ENCODE measurements at places on chromosomes 6 and 20. TPM values are rescaled to one million over a fixed set of nuclear protein-coding genes. Genes with fewer than 3 reads are reported as not detected.

- no peak for DNase-seq
Measured at GRCh38 chr20:53718142-53719021, 124.7 kb upstream of the ZNF217 start.

- no peak for DNase-seq
Measured at GRCh38 chr6:36104836-36105235, 25.5 kb upstream of the MAPK13 start.

- DNase-seq: no peak
Measured at GRCh38 chr20:63337786-63338420, 23.2 kb downstream of the CHRNA4 start.

DNA sequence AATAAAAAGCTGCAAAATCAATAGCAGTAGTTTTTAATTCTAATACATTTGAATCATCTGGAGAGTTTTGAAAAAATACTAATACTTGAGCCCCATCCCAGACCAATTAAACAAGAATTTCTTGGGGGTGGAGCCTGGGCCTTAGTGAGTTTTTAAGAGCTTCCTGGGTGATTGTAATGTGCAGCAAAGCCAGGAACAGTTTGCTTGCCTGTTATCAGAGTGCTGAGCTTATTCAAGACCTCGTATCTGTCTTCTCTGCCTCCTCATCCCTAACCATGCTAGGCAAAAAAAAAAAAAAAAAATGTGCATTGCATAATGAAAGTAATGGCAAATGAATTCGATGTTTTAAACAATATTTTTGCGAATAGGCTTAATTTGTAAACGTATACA is 36.4 kb upstream of the MYB start:
- DNase-seq: no peak

GRCh38 chr6:85135376-85136094 is 314.3 kb upstream of the NT5E start:
- no peak for DNase-seq

DNA sequence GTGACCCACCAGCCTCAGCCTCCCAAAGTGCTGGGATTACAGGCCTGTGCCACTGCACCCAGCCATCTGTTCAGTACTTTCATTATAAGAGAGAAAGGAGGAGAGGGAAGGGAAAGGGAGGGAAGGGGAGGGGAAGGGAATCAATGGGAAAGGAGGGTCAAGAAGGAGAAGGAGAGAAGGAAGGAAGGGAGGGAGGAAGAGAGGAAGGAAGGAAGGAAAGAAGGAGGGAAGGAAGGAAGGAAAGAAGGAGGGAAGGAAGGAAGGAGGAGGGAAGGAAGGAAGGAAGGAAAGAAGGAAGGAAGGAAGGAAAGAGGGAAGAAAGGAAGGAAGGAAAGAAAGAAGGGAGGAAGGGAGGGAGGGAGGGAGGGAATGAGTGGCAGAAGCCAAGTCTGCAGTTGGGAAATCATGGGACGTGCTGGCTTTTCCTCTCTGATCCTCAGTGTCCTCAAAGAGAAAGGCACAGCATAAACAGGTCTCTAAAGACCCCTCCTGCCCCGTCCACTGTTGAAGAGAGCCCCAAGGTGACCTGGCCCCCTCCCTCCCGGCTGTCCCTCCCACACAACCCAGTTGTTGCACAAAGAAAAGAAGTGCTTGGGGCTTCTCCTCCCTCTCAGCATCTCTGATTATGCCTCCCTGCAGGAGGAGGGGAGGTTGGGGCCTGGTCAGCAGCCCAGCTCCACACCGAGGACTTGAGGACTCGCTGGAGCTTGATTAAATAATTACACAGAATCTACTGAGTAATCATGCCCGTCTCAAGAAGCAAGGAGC is 69.1 kb upstream of the TOP1 start:
- no peak for DNase-seq

GRCh38 chr6:34813028-34813713 is 21.3 kb downstream of the BLTP3A start:
- no peak for DNase-seq

DNA sequence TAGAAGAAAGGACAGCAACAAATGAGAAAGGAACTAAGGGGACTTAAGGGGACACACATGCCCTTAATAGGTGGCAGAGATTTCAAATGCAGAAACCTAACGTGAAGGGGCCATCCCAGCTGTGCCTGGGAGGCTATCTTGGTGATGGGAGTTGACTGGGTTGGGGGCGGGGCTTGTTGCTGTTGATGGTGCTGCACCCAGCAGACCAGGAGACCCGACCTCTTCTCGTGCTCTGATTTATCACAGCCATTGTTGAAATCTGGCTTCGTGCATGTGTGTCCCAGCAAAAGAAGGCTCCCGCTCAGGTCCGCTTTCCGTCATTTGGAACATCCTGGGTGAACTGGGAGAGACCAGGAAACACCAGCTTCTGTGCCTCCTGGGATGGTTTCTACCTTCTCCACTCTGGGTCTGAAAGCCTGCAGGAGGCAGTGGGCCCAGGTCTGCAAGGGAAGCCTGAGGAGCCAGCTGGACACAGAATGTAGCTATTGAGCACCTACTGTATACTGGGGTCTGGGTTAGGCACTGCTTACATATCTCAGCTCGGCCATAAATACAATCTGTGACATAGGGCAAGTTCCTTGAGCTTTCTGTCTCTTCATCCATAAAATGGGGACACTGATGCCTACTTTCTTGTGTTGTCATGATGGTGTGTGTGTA is 32.1 kb downstream of the TOX2 start:
- no peak for DNase-seq

GRCh38 chr6:149169761-149170511 is 147.6 kb upstream of the TAB2 start:
- DNase-seq: no peak

DNA sequence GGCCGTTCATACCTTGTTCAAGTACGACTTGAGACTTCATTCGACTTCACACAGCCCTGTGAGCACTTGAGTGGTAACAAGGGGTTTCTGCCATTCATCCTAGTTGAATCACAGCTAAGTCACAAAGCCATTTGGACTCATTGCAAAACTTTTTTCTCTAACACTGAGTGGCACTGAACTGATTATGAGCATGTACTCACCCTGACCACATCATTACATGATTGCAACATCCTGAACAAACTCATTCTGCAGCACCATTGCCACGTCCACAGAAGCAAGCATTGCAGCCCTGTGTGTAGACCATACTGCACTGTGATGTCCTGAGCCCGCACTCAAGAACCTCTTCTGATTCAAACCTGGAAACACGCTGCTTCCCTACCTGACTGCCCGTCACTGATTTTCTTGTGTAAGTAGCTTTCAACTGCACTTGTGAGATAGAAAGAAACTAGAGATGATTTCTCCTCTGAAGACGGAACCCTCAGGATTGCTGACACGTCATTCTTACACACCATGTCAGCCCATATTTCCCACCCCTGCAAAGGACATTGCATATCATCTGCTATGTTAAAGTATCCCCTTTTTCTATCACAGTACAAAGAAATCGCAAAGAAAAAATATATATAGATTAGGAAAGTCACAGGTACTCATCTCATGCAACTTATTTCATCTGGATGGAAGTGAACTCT is 81.6 kb downstream of the C6orf118 start:
- no peak for DNase-seq

DNA sequence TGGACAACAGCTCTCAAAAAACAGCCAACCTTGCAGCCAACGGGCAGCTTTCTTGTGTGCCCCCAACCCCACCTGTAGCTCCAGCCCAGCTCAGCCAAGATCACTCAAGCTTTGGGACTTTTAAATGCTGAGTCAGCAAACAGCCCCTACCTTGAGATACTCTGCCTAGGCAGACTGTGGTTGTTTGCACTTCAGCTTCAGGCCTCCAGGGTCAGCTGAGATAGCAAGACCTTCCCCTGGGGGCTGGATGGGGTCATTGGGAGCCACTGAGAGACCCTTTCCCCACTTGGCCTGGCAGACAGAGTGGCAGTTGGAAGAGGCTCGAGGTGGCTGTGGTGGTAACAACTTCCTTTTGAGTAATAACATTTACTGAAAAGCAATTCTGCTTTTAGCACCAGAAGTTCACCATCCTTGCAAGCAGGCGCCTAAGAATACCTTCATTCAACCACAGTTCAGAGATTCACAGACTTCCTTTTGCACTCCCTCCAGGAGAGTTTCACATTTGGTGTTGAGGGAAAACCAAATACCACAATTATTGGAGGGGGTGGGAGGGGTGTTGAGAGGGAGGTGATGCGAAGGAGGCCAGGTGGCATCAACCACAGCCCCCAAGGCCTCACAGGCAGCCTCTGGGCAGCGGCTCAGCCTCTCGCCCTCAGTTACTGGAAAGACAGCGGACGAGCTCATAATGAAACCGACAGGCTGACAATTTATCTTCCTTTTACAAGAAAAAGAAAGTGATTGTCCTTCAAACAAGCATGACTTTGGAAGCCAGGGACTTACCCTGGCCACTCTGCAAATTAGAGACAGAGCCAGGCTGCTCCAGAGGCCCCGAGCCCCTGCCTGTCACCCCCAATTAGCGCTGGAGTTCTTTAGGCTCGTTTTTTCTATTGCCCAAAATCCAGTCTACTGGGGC is 148.1 kb downstream of the CEBPB start:
- DNase-seq: peak; percentile 85

DNA sequence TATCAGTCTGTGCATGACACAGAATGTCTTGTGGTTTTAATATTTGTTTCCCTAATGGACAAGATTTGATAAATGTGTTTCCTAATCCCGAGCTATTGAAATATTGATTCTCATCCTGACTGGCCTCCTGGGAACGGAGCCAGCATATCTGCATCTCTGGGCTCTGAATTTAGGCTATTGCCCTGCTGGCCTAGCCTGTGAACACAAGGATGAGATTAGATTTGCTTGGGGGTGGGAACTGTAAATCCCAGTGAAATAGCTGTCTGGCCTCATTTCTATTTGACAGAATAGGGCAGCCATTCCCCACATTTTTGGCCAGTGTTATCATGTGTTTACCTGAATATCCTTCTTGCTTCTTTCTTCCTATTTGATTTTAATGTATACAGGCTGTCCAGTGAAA is 198.4 kb upstream of the SOX4 start:
- DNase-seq: no peak

- DNase-seq: no peak
Measured at GRCh38 chr6:78995946-78996345, 82.1 kb downstream of the PHIP start.

GRCh38 chr6:108622641-108623298 is 62.1 kb downstream of the FOXO3 start:
- no peak for DNase-seq

DNA sequence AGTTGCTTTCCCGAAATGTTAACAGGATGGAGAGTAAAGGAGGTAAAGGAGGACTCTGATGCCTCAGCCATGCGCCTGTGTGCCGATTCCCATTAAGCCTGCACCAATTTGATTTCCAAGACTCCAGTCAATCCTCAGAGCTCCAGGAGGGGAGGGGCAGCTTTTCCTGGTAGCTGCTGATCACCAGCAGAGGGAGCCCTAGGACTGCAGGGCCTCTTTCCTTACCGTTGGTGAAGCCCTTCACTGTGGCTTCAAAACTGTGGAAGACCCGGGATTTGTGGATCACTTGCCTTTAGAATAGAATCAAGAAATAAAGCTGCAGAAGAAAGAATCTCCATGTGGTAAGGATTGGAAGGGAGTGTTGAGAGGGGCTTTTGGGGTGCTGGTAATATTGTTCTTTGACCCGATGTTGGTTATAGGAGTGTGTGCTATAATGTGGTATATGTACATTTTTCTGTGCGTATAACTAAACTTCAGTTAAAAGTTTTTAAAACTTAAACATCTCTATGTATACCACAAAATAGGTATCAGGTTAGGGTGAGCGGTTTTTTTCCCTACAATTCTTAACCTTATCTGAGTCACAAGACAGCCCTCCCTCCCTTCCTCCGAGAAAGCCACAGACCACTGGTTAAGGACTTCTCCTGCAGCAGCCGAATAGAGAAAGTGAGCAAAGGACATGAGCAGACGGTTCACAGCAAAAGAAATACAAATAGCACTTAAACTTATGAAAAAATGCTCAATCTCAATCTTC is 6.9 kb upstream of the OSER1 start:
- peak; percentile 74 for DNase-seq

GRCh38 chr6:111997853-111998208 is 56.1 kb upstream of the CCN6 start:
- DNase-seq: no peak

DNA sequence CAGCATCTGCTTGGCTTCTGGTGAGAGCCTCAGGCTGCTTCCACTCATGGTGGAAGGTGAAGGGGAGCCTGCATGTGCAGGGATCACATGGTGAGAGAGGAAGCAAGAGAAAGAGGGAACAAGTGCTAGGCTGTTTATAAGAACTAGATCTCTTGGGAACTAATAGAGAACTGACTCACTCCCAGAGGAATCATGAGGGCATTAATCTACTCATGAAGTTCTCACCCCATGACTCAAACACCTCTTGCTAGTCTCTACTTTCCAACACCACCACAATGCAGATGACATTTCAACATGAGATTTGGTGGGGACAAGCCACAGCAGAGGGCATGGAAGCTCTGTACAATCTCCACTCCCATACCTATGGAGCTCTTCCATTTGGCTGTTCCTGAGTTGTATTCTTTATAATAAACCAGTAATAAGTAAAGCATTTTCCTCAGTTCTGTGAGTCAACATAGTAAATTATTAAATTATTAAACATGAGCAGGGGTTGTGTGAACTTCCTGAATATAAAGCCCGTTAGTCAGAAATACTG is 524.1 kb upstream of the NRSN1 start:
- no peak for DNase-seq

DNA sequence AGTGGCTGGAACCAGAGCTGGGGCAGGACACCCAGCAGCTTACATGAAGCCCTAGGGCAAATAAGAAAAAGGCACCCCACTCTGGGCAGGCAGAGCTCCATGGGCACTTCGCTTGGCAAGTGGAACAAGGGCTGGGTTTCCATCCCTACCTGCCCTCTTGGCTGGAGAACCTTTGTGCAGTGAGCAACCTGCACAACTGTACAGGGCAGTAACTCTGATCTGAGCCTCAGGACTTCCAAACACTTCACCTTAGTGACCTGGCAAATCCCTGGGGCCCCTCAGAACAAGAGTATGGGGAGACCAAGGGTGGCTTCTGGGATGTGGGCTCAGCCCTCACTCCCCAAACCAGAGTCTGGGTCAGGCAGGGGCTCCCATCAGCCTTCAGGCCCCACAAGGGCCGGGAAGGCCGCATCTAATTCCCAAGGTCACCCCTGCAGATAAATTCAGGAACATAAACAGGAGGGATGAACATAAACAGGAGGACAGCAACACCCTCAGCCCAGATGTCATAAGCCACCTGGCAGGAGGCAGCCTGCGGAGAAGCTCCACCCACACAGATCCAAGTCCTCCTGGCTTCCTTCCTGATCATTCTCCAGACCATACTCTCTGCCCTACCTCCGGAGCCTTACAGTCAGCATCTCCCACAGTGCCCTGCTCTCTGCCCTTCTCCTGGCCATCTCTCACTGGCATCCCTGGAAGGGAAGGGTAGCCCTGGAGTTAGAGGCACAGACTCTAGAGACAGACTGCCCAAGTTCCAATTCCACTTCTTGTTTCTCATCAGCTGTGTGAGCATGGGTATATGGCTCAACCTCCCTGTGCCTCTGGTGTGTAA is 37.5 kb downstream of the HNF4A start:
- DNase-seq: no peak

RAET1L gene
- total RNA-seq: not detected

NAA20 gene
- 62.9 TPM for total RNA-seq

PBX2 gene
- 104 TPM for total RNA-seq

RAB5IF gene
- 88.3 TPM for total RNA-seq

PAK5 gene
- not detected for total RNA-seq

LIN28B gene
- not detected for total RNA-seq

Data from activated T-cell treated with anti-CD3 and anti-CD28 coated beads, Interleukin-2, amount 50 U/mL, for 72 hours (primary cell).